ENCODE measurements at places on chromosomes 7 and 10. TPM values are rescaled to one million over a fixed set of nuclear protein-coding genes. Genes with fewer than 3 reads are reported as not detected.
A peak's percentile ranks its signal among the peaks of the same experiment; 100 is the strongest.

DNA sequence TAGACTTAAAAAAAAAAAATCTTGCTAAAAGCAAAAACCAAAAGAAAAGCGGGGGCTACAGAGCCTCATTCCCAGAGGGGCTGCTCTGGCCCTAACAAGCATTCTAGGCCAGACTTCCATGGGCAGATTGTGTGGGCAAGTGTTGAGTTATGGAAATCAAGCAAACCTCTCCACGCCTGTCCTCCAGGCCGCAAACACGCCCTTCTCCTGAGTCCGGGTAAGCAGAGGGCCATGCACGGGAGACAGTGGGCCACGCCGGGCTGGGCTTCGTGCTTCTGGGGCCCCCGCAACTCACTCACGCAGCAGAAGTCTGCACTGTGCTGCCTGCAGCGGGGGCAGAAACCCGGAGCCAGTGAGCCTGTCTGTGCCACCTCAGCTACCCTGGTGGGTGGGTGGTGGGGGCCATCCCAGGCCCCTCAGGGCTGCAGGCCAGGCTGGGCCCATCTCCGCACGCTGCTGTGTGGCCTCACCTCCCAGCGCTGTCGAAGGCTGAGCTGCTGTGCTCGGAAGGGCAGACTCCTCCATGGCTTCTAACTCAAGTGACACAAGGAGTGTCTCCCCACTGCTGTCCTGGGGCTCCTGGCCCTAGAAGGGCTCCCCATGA lies 125.6 kb downstream of the FAM53B start:
- no peak for DNase-seq

DNA sequence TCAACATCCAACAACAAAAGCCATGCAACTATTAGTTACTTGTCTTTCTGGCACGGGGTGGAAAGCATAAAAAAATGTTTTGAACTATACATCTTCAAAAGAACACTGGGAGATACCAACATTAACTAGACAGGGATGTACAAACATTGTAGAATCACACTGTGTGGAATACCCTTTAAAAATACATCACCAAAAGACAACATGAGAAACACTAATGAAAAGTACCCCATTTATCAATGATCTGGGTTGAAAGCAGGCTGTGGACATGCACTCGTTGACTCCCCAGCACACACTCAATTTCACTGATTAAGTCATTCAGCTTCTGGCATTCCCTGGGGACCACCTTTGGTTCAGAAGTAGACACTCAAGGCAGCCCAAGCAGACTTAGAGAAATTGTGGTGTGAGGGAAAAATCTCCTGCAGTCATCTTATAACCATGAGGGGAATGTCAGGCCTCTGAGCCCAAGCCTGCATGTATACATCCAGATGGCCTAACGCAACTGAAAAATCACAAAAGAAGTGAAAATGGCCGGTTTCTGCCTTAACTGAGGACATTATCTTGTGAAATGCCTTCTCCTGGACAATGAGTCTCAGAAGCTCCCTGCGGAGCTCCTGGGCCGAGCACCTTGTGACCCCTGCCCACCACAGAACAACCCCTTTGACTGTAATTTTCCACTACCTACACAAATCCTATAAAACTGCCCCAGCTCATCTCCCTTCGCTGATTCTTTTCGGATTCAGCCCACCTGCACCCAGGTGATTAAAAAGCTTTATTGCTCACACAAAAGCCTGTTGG lies 53.0 kb downstream of the CACUL1 start:
- DNase-seq: no peak

DNA sequence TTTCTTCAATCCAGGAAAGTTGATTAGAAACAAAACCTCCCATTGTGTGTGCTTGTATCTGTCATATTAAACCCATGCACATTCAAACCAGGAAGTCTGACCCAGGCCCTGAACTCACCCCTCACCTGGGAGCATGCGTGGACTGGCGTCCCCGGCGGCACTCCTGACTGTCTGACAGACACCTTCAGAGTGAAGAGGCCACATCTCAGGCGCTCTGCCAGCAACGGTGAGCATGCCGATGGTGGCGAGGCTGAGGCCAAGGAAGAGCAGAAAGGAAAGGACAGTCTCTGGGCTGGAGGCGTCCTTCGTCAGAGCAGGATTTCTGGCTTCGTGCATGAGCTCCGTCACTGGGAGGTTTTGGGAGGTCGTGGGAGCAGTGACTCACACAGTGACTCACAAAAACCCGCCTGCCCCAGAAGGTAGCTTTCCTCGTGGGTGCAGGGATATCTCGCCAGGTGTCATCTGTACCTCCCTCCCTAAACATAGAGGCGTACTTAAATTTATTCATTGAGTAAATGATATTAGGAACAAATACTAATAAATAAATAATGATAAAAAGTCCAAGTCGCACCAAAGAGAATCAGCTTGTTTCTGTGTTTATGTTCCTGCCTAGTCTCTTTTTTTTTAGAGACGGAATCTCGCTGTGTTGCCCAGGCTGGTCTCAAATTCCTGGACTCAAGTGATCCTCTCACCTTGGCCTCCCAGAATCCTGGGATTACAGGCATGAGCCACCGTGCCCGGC lies 13.5 kb downstream of the IQCE start:
- no peak for DNase-seq

DNA sequence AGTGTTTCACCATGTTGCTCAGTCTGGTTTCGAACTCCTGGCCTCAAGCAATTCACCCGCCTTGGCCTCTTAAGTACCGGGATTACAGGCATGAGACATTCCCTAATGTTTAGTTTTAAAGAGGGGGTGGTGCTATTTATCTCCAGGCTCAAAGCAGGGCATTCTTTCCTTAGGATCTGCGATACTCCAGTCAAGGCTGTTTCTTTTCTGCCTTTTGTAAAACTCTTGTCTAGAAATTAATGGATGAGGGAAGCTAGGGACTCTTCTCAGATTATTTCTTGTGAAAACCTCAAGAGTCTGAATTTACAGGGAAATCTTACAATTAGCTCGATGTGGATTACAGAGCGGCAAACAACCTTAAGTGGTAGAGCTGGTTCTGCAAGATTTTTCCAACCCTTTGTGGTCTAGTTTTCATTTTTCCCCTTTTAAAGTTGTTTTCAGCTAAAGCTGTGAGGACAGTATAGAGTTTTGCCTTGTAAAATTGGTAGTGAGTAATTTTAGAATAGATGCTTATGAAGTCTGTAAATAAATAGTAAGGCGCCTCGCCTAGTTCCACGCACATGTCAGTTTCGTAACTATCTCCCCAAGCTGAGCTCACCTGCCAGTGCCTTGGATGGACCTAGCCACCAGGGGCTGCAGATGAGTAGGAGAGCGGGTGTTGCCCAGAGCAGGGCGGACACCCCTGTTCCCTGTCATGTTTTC lies 53.1 kb downstream of the CUX1 start:
- no peak for DNase-seq

- DNase-seq: no peak
Observed at GRCh38 chr7:55210716-55211115, 154.4 kb upstream of the LANCL2 start.

DNA sequence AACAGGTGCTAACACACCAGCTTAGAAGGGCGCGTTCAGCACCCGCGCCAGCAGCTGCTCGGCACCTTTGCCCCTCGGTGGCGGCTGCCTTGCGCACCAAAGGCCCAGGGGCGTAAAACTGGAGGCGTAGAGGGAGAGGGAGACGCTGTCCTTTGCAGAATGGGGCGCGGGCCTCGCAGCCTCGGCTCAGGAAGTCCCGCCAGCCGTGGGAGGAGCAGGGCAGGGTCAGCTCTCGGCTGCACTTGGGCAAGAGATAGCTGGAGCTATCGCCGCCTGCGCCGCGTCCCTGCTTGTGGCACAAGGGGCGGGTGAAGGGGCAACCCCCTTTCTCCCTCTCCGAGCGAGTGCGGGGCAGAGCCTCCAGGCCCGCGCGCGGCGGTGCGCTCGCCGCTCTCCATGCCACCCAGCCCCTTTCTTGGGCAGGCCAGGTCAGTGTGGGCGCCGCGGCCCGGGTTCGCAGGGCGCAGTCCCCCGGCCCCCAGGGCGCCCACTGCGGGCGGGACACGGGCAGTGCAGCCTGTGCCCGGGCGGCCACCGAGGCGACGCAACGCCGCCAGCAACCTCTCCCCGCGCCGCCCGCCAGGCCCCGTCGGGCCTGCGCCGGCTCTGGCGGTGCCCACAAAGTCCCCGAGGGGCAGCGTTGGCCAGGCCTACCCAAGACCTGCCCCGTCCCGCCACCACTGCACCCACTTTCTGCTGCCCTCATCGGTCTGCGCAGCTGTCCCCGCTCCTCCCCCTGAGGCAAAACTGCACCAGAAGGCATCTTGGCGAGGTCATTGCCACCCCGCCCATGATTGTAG lies 4.1 kb downstream of the NEUROD6 start:
- DNase-seq: no peak

- peak; percentile 81 for DNase-seq
Observed at GRCh38 chr7:80942261-80943041, 23.6 kb upstream of the SEMA3C start.

DNA sequence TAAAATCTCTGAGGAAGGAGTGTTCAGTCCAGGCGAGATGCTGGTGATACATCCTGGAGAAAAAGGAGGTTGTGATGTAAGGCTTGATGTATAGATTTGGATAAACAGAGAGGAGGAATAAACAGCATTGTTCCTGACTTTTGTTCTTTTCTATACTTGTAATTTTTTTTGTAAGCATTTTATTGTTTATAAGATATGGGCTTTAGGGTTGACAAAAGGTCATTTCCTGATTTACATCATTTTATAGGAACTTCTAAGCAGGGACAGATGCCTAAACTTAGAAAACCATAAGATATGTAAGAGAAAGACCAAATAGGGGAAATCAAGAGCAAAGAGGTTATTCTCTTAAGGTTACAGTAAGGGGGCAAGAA lies 16.7 kb upstream of the SLC26A4 start:
- DNase-seq: no peak

- no peak for DNase-seq
Observed at GRCh38 chr7:121901026-121901425, 28.1 kb downstream of the PTPRZ1 start.

DNA sequence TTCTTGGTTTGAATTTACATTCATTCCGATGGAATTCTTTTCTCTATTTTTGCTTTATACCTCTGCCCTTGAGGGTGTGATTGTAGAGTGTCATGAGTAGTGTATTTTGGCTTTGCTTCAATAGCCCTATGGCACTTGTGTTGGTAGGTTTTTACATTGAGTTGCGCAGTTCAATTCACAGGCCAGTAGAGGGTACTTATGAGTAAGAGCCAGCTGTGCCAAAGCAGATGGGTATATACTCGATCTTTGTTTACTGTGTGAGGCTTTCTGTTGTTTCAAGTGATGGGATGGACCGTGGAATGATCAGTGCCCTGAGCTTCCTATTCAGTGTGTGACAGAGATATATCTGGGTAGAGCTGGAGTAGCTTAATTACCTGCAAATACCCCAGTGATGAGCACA lies 4.3 kb upstream of the AKR1C3 start:
- DNase-seq: peak; percentile 19

Gene ACSL5
- 22.7 TPM for total RNA-seq

Gene ITPRIP
- total RNA-seq: 16.6 TPM

Gene WNT2
- not detected for total RNA-seq
